ENCODE measurements at places on chromosomes 6 and 20.

GRCh38 chr20:50216543-50217206 lies 26.0 kb downstream of the CEBPB start:
- no peak for DNase-seq

GRCh38 chr6:18503593-18504231 lies 116.6 kb downstream of the RNF144B start:
- DNase-seq: no peak

DNA sequence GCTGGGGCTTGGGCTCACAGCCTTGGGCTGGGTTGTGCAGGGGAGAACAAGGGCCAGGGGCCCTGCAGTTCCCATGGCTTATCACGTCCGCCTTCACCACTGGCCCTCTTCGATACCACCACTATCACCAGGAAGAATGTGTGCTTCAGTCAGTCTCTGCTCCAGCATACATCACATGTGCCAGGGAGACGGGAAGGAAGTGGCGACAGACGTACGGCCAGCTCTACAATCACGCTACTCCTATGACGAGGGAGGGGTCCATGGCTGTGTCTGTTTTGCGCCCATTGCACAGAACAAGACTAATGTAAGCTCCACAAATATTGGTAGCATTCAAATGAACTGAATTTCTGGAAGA lies 72.1 kb downstream of the TRAM2 start:
- DNase-seq: no peak

- no peak for DNase-seq
These were observed 6.6 kb downstream of the ADRM1 start for GRCh38 chr20:62309198-62309944.
